Gastrocnemius medialis (tissue), 4 donors: ENCODE measurements at places on chromosomes 6 and 20.

- DNase-seq: no peak
These were observed 141.6 kb upstream of the NRN1 start for GRCh38 chr6:6148192-6148815.

DNA sequence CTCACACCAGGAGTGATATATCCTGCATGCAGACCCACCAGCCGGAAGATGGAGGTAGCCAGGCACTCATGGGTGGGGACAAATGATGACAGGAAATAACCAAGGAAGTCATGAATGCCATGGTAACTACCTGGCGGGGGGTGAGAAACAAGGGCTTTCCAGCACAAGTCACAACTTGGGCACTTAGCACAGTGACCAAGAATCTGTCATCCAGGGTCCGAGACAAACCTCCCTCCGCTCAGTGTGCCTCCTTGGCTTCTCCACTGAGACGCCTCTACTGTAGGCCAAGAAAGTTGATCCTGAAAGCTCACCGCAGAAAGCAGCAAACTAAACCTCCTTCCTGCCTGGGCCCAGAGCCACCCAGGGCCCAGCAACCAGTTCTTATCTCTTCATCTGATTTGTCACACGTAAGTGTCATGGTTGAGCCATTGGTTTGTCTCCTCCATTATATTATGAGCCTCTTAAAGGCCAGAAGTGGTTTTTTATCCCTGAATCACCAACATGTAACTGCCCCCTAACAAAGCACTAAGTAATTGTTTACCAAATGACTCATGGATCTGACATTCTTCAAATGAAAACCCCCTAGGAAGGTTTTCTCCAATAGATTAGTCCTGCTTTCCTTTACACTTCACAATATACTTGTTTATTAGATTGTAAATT, 84.3 kb upstream of the TAB2 start:
- no peak for DNase-seq

DNA sequence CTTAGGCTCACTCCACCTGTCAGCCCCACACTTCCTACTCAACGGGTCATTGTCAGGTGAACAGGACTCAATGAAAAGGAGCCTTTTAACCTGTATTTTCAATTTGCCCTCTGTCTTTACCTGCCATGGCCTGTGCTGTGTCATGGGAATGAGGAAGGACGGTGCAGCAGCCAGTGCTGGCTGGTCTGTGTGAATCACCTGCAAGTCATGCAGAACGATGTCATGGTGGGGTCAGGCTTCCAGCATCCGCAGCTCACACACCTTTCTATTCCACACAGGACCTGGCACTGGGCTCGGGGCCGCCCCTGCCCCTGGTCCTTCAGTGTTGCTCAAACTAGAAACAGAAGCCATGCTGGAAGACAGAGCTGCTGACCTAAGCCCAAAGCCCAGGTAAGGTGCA, 188.7 kb upstream of the GMDS start:
- DNase-seq: no peak

DNA sequence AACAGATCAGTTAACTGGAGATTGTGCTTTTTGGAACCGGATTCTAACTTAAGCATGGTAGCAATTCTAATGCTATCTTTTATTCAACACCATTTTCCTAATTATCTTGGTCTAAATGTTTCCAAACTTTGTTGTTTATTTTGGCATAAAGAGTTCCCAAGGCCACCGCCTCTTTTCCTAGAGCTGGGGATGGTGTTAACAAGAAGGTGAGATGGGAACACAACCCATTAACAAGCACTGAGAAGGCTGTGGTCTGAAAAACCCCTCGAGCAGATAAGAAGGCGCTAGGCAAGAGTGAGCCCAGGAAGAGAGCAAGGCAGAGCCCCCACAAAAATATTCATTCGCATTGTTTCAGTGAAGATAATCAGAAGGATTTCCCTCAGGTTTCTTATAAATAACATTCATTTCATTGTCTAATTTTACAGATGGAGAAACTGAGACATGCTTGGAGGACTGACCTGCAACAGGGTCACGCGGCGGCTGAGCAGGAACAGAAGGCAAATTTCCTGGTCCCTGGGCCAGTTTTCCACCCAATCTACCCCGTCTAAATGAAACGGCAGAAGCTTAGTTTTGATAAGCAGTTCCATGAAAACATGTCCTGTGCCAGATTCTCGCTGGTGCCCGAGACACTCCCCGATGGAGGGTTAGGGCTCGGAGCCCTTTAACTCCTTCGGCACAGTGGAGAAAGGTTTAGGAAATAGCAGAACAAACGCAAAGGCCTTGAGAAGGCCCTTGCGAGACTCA, 155.6 kb downstream of the FOXC1 start:
- no peak for DNase-seq

- no peak for DNase-seq
These were observed 8.0 kb upstream of the UQCC2 start for GRCh38 chr6:33719326-33719987.

DNA sequence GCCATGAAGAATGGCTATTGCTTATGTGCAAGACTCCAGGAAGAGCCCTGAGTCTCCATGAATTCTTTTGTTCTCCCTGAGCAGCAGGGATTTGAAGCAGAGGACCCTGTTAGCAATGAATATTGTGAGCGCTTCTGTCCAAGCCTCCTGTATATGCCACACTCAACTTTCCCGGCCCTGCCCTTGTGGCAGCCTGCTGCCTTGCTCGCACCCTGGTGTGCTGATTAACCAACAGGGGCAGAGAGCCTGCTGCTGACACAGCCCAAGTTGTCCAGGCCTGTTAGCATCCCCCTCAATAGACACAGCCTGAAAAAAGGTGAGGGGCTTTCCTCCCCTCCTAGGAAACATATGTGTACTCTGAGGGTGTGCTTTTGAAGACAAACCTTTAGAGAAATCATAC, 131.4 kb downstream of the BMP2 start:
- DNase-seq: no peak

DNA sequence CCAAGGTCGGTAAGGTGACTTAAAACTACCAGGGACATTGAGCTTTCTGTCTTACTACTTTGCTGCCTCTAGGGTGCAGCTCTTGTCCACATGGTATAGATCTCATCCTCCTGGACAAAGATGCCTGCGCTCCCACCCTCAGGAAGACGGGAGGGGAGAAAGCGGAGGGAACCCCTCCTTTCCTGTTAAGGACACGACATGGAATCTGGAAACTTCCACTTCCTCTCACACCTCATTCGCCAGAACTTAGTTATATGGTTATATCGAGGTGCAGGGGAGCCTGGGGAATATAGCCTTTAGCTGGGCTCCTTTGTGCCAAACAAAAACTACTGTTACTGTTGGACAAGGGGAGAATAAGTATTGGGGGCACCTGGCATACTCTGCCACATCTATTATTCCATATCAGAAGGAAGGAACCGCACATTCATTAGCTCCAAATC, 224.3 kb upstream of the TSHZ2 start:
- DNase-seq: no peak

- no peak for DNase-seq
These were observed 253.1 kb downstream of the ADGB start for GRCh38 chr6:146851837-146852236.

- DNase-seq: no peak
These were observed 169.3 kb upstream of the JARID2 start for GRCh38 chr6:15076565-15076964.

- no peak for DNase-seq
These were observed 19.0 kb upstream of the ADGRF4 start for GRCh38 chr6:47679322-47679906.

- no peak for DNase-seq
These were observed 11.6 kb downstream of the PIGT start for GRCh38 chr20:45427236-45428149.
